Activated CD4-positive, alpha-beta T cell treated with anti-CD3 and anti-CD28 coated beads, Interleukin-2, amount 50 U/mL, for 1 hour (primary cell): ENCODE measurements at places on chromosomes 4 and X.

GRCh38 chr4:38904682-38905081, 37.1 kb downstream of the FAM114A1 start:
- no peak for DNase-seq

- no peak for DNase-seq
Measured at GRCh38 chr4:60989141-60989540, 211.0 kb upstream of the ADGRL3 start.

- DNase-seq, result no peak
Measured at GRCh38 chrX:18422325-18422724, 3.1 kb upstream of the CDKL5 start.

DNA sequence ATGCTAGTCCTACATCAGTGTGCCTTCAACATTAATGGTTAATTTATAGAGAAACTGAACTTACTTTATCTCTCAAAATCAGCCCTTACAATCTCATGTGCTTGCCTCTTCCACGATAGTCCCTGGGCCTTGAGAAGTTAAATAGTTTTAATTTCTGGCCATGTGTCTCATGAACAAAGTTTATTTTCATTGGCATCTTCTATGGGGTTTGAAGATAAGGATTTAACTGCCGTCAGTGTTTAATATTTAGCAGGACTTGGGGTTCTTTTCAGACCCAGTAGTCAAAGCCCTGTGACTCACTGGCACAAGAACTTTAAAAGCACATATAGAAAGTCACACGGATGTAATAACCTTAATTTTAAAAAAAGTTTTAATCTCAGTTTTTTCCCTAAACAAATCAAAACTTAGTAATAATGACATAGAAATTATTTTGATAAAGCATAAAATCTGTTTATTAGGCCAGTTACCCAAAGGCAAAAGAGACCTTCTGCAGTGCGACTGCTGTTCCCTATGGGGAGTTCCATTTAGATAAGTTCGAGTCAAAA, 10.1 kb upstream of the MPP1 start:
- no peak for DNase-seq

- no peak for DNase-seq
Measured at GRCh38 chrX:20240201-20240600, 26.5 kb downstream of the RPS6KA3 start.
